HEK293T (cell line): ENCODE measurements at places on chromosomes 13 and 19.

DNA sequence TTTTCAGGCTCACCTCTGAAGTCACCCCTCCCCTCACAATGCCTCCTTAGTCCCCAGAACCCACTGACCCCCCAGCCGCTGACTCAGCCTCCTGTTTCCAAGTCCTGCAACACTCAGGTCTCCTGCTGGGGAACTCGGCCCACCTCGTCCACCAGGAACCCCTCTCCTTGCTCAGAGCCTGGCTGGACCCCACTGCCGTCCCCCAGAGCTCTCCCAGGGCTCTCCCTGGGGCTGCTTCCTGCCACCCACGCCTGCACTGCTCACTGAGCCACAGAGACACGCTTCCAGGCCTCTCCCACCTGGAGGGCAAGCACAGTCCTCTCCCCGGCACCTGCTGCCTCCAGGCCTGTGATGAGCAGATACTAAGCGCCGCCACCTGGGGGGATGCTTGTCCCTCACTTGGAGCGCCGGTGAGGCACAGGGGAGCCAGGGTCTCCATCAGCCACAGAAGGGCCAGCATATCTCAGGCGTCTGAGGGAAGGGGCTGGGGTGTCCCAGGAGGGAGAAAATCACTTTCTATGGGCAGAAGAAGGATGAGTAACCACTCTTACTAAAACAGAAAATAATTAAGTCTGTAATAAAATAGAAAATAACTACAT is 53.8 kb downstream of the KLF2 start:
- DNase-seq = no peak

- DNase-seq = no peak
These were observed 634.7 kb downstream of the PCDH17 start for GRCh38 chr13:58266271-58266670.

DNA sequence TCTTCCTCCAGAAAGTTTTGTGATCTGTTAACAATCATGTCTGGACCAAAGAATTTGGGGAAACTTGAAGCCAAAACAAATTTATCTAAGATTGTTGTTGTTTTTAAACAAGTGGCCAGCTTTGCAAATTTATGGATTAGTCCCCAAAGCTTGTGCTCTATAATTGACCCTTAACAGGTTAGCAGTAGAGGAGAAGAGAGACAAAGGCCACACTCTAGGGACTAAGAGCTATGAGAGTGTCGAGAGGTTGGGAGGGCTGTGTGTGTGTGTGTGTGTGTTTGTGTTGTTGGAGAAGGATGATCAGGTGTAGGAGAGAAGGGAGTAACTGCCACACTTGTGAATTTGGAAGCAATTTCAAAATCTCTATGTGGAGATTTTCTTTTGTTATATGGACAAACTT is 367.3 kb downstream of the KCNRG start:
- DNase-seq = no peak

DNA sequence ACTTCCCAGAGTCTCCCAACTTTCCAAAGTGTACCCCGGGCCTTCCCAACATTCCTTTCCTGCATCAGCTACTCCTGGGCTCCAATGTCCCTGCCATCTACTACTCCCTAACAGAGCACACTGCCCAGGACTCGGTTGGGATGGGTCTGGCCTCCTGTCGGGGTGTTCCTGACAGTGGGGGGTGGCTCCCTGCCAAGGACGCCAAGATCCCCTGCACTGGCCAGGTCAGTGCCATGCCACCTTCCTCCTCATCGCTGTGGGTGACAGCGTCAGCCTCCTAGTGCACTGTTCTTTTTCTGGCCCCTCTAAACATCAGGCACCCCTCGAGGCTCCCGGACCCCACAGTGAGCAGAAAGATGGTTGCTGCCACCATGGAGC is 13.8 kb downstream of the EPS15L1 start:
- no peak for DNase-seq

- DNase-seq = no peak
These were observed 15.6 kb upstream of the NANOS3 start for GRCh38 chr19:13861392-13861713.

- DNase-seq = peak; percentile 85
These were observed 13.2 kb upstream of the CREB3L3 start for GRCh38 chr19:4140237-4140711.

DNA sequence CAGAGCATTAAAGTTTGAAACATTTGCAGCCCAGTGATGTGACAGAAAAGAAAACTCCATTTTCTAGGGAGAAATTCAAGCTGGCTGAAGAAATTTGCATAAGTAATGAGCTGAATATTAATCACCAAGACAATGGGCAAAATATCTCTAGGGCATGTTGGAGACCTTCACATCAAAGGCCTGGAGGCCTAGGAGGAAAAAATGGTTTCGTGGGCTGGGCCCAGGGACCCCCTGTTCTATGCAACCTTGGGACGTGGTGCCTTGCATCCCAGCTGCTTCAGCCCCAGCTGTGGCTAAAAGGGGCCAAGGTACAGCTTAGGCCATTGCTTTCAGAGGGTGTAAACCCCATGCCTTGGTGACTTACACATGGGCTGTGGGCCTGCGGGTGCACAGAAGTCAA is 5.7 kb upstream of the CLEC4M start:
- DNase-seq = no peak

GRCh38 chr19:53517114-53517741 is 20.7 kb upstream of the ZNF331 start:
- no peak for DNase-seq

GRCh38 chr19:1249990-1250436 is 1.6 kb downstream of the MIDN start:
- no peak for DNase-seq

DNA sequence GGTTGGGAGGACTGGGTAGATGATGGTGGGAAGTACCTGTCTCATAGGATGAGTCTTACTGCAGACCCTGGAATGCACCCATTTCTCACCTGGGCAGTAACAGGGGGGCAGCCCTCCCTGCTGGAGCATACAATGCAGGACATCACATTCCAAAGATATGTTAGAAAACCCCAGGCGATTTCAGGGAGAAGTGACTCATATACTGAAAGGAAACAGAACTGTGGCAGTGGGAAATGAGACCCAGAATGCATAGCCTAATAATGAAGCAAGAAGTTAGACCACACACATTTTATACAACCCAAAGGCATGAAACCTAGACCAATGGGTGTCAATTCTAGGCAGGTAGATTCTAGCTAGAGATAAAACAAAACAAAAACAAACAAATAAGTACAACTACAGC is 402.7 kb downstream of the IRS2 start:
- no peak for DNase-seq

- DNase-seq = no peak
These were observed 30.3 kb upstream of the CEACAM4 start for GRCh38 chr19:41657157-41657556.

- peak; percentile 60 for DNase-seq
These were observed 8.9 kb downstream of the OCEL1 start for GRCh38 chr19:17234911-17235299.

DNA sequence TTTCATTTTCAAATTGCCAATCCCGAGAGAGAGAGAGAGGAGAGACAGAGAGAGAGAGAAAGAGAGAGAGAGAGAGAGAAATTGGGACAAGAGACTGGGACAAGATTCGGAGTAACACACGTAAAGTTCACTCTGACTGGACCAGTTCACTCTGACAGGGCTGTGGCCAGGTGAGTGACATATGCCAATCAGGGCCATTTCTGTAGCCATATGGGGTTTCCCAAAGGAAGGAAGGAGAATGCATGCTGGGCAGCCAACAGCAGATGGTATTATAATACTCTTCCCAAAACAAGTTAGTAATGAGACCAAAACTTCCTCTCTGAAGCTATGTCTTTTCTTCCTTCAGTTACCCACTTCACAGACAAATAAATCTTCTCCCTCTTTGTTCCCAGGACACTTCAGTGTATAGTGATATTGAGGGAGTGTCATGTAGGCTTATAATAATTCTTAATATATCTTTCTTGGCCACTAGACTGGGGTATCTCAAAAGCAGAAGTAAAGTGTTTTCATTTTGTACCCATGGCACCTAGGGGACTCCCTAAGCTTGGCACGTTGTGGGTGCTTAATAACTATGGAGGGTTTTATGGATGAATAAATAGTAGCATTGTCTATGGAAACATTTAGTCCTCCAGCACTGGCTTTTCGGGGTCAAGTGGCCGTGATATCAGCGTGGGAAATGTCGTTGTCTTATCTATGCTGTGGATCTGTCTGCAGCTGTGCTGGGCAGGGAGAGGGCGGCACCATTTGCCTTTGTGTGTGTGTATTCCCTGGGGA is 51.6 kb downstream of the SERP2 start:
- DNase-seq = no peak

DNA sequence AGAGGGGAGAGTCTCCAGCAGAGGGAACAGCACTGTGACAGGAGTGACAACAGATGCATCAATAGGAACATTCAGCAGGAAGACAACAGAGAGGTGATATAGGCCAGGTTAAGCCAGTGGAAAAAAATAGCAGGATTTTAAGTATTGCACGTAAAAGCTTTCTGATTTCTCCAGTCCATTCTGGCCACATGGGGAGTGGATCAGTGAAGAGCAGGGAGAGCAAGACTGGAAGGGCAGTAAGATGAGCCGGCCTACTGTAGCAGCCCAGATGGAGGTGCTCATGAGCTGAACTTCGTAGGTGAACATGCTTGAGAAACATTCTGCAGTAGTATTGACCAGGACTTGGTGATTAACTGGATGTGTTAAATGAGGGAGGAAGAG is 1.7 kb downstream of the UTP14C start:
- no peak for DNase-seq

- no peak for DNase-seq
These were observed 172.3 kb upstream of the TSC22D1 start for GRCh38 chr13:44748439-44748838.

- no peak for DNase-seq
These were observed 7.7 kb downstream of the ARHGAP45 start for GRCh38 chr19:1074544-1075283.

DNA sequence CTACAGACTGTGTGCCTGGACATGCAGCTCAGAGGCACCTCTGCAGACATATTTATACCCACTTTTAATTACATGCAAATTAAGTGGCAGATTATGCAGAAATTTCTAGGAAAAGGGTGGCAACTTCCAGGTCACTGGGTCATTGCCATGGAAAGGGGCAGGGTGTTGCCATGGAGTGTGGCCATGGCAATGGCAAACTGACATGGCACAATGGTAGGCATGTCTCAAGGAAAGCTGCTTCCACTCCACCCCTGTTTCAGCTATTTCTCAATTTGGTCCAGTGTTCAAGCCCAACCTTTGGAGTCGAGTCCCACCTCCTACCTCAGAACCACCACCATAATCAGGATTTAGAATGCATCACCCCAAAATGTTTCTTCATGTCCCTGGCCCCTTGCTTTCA is 170.7 kb upstream of the TSHZ3 start:
- no peak for DNase-seq

DNA sequence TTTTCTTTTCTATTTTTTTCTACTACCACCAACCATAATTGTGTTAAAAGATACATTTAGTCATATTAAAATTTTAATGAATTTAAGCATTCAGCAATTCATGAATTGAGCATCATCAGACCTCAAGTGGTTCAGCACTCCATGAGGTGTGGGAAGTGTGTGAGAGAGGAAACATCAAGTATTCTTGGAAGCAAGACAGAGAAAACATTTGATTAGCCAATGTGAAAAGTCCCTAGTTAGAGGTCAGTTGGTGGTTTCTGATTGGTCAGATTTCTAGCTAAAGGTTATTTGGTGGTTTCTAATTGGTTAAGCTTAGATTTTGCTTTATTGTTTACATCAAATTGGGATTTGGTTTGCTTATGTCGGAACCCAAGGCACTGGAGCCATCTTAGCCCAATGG is 134.7 kb downstream of the KLF5 start:
- no peak for DNase-seq

- DNase-seq = no peak
These were observed 464.6 kb downstream of the PCDH9 start for GRCh38 chr13:66765559-66765958.

GRCh38 chr19:51047031-51047335 is 12.2 kb upstream of the KLK12 start:
- no peak for DNase-seq

DNA sequence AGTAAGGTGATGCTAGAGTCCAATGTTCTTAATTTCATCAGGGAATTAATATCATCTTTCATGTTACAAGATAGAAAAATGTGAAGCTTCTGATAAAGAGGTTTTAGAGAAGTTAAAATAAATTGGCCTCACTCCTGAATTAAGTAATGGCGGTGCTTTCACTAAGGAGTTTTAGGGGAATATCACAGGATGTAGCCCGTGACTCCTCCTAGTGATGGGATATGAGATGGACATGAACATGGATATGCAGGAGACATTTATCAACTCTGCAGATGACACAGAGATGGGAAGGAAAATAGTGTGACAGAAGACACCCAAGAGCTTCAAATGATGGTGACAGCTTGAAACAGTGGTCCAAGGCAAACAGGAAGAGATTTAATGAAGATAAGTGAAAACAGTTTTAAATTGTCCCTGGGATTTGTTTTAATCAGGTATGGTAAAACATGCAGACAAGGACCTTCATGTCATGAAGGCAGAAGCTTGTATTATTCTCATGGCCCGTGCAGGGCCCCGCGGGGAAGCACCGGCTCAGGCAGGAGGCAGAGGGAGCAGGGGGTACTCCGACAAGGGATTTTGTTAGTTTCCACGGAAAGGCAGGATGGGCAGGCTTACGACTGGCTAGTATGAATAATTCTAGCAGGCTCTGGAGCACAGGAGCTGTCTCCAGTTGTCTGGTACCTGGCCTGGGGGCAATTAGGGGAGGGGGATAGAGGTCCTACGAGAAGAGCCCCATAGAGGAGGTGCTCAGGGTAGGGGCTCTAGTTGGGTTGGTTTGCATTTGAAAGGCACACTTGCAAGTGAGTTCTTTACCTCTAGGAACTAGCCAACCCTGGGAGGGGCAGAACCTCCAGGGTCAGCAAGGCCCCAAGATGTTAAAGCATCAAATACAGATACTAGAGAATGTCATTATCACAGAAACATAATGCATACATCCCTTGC is 38.7 kb upstream of the FARP1 start:
- DNase-seq = no peak

- no peak for DNase-seq
These were observed 6.8 kb downstream of the CSNK1G2 start for GRCh38 chr19:1947651-1948209.

DNA sequence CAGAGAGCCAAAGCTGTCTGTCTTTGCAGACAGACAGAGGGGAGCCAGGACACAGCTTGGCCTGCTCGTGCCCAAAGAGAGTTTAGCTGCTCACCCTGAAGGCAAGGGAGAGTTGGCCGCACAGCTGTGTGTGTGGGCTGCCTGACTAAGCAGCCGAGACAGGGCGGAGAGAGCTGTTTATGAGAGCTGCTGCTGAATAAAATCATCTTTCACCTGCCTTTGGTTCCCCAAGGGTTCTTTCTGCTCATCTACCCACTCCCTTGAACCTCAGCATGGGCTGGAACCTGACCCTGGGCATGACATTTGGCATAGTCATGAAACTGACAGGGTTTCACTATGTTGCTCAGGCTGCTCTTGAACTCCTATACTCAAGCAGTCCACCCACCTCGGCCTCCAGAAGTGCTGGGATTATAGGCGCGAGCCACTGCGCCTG is 98.2 kb downstream of the RBM26 start:
- DNase-seq = no peak

DNA sequence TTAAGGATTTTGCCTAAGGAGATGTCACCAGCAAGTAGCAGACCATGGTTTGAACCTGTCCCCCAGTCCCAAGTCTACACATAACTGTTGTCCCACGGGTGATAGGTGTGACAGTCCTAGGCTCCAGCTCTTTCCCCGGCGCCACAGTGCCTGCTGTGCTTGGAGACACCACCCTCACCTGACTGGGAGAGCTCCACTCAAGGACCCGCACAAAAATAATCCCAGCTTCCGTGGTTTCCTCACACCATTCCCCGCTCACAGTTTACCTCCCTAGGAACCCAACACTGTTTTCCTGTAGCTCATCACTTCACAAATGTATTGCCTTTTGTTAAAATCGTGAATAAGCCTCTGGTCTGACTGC is 19.8 kb upstream of the RASA3 start:
- DNase-seq = no peak

GRCh38 chr19:29448046-29448445 is 77.7 kb upstream of the VSTM2B start:
- DNase-seq = no peak
